NCI-H2029 treated with DMSO at 0.1 percent for 48 hours (cell line): ENCODE measurements at places on chromosomes 2 and 18.

GRCh38 chr2:63093502-63093901 is 42.9 kb downstream of the OTX1 start:
- no peak for DNase-seq

DNA sequence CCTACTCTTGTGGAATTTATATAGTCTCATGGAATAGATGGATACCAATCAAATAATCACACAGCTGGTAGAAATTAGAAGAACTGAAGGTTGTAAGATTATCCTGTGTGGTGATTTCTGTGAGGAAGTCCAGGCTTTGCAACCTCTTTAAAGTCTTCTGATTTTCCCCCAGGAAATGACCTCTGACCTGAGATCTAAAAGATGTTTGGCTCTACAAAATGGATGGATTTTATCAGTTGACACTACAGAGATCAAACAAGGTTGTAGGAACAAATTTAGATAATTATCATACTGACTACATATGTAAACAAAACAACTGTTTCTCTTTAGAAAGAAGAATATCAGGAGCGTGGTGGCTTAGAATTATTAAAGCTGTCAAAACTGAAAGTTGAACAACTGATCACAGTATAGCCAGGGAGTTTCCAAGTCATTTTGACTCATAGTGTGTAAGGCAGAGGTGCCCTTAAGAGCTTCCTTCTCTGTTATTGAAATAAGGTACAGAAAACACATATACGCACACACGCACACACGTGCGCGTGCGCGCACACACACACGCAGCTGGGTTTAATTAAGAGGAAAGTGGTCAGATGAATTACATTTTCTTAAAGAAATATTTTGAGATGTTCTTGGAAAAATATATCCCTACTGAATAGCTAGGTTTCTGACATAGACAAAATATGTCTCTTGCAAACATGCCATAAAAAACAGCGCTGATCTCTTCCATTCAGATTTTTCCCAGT is 35.5 kb upstream of the PELI1 start:
- no peak for DNase-seq

- no peak for DNase-seq
Measured at GRCh38 chr2:160062292-160063005, at the start of gene PLA2R1. Gene PLA2R1, minus strand, starts transcription at chr2:160062615. Its CDS starts 212 bp downstream, at chr2:160062403.

GRCh38 chr18:75044296-75044695 is 164.6 kb downstream of the PTGR3 start:
- no peak for DNase-seq

- no peak for DNase-seq
Measured at GRCh38 chr2:73080321-73081131, 9.0 kb upstream of the SFXN5 start.

GRCh38 chr2:231390667-231391066 is 4.8 kb upstream of the B3GNT7 start:
- no peak for DNase-seq

DNA sequence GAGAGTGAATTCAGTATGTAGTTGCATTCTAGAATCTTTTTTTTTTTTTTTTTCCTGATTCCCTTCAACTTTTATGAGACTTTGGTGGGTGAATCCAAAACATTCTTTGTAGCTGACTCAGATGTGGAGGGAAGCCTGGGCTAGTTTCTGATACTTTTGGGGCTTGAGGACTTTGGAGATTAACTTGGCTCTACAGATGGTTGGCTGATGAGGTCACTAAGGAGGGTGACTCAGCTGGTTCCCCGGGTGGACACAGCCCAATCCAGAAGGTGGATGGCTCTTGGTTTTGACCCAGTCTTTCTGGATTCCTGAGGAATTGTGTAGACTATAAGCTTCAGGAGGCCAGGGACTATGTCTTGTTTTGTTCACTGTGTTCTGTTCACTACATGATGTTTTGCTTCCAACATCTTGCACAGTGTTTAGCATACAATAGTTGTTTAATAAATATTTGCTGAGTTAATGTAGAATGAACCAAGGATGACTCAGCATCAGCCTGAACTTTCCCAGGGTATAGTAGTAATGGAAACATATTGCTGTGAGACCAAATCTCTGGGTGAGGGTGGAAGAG is 30.5 kb downstream of the LAMA3 start:
- DNase-seq, result no peak

GRCh38 chr2:52474091-52474490 is 1293.5 kb upstream of the CHAC2 start:
- no peak for DNase-seq

DNA sequence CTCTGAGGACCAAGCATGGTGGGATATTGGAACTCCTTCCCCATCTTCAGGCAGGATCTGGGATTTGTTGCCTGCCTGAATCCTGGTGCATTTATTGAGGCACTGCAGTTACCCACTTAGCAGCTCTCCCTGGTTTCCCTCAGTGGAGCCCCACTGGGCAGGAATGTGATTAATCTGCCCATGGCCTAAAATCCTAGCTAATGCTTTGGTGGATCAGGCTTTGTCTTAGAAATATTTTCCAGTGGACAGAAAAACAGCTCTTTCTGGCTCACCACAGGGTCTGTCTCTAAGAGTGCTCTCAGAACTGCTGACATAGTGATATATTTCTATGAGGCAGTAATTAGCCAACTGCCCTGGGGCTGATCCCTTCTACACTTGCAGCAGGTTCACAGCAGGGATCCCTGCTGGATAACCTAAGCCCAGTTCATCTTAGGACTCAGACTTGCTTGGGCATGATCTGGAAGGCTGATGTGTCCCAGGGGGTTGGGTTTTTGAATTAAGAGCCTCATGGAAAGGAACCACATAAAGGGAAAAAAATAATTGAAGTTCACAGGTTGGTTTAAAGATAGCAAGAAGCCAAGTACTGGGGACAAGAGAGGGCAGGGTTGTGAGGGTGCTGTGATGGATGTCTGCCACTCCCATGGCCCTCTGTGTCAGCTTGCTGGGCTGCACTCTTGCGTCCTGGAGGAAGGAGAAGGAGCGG is 44.3 kb upstream of the ZDBF2 start:
- DNase-seq, result no peak

DNA sequence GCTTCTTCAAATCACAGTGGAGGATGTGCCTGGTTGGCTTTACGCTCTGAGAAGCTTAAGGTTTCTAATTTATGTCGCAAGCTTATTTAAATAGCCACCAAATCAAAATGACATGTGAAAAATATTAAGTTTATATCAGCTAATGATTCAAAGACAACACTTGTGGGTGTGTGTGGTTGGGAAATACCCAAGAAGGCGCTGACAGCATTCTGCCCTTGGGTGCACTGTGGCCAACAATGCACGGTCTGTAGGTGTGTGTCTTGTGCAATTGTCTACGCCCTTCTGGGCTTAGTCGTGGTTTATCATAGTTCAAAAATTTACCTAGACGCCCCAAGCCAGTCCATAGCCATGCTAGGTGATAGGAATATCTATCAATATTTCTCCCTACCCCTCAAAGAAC is 60.9 kb downstream of the KCTD1 start:
- no peak for DNase-seq

DNA sequence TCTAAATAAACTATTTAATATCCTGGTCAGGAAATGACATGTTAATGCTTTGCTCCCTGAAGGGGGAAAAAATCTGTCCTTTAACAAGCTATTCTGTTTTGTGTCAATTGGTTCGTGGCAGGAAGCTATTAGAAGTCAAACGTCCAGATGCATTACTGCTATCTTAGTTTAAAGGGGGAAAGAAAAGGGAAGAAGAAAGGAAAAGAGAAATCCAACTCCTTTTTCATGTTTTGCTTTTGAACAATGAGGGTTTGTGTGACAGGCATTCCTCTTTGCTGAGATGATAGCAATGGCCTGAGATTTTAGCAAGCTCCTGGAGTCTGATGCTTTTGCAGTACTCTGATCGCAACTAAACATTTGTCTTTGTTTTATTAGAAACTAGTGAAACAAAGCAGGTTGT is 24.6 kb downstream of the TRIB2 start:
- no peak for DNase-seq

GRCh38 chr18:59760212-59760611 is 63.0 kb upstream of the CCBE1 start:
- no peak for DNase-seq

DNA sequence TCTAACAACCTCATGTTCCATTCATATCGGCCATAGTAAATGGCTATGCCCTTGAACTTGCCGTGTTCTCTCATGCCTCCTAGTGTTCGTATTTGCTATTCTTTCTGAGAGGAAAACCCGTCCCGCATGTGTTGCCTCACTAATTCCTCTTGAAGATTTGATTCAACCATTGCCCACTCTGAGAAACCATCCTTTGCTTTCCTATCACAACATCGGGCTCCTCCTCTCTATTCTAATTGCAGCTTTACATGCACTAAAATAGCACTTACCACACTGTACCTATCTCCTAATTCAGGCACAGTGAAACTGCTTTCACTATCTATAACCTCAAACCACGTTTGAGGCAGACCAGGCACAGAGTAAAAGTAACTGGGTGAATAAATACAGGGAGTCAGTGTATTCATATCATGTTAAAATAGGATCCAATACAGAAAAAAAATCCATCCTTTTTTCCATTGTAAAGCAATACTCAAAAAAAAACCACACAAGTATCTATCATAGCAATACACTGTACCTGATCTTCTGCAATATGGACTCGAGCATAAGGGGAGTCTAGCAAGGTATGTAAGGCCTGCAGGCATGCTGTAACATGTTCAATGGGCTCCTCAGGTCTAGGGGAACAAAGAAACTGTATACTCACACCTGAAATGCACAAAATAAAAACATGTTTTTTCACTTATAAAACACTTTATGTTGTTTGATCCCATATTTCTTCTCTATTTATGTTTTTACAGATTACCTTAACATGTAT is 39.0 kb upstream of the STRN start:
- DNase-seq, result no peak

DNA sequence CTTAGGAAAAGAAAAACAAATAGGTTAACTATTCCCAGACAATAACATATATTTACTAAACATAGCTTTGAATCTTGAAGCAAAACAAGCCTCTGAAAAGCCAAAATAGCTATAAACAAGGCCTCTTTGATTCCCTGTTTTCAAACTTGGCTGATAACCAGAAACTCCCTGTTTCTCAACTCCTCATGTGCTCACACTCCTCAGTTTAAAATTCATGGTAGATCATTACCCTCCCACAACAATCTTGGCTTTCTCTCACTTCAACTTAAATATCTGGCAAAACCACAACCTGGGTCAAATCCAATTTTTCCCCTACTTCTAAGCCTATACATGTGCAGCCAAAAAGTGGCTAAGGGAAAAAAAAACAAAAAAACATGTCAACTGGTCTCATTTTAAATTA is 15.6 kb downstream of the SUCLG1 start:
- no peak for DNase-seq
